Activated CD4-positive, alpha-beta T cell treated with anti-CD3 and anti-CD28 coated beads, Interleukin-2, amount 10 ng/mL, durations not matched to agents 7 days and 5 days (primary cell): ENCODE measurements at places on chromosomes 4 and X. TPM values are rescaled to one million over a fixed set of nuclear protein-coding genes. Genes with fewer than 3 reads are reported as not detected.
A peak's percentile ranks its signal among the peaks of the same experiment; 100 is the strongest.

Gene PPP1R2C
- not detected for total RNA-seq

Gene GYG2
- total RNA-seq: not detected

Gene FGF13
- total RNA-seq: not detected

Gene HS6ST2
- not detected for total RNA-seq

Gene SLC7A11
- 1.1 TPM for total RNA-seq

Gene MAP9
- total RNA-seq: 4.2 TPM

Gene TMPRSS11B
- total RNA-seq: not detected

Gene NELFA
- total RNA-seq: 34.7 TPM

Gene NSUN7
- not detected for total RNA-seq

- H3K4me1 ChIP-seq: no peaks in the 10 kb centered on the region
- H3K4me3 ChIP-seq: no peak overlapping the region
- H3K36me3 ChIP-seq: no peaks in the 10 kb centered on the region
- no peak overlapping the region for H3K27ac ChIP-seq
- no peaks in the 10 kb centered on the region for H3K27me3 ChIP-seq
These were observed 34.5 kb downstream of the IQCM start for GRCh38 chr4:149781150-149781549.

DNA sequence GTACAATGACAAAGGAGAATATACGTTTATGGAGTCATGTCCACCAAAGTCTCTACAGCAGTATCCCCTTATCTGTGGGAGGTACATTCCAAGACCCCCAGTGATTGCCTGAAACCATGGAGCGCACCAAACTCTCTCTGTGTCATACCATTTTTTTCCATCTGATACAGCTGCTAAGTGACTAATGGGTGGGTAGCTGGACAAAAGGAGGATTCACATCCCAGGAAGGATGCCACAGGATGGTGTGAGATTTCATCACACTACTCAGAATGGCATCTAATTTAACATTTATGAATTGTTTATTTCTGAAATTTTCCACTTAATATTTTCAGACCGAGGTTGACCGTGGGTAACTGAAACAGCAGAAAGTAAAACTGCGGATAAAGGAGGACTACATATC lies 49.8 kb upstream of the AGA start:
- H3K4me1 ChIP-seq: peaks cover 5% of the 10 kb centered on the region
- DNase-seq: no peak
- H3K27me3 ChIP-seq: no peaks in the 10 kb centered on the region
- no peak overlapping the region for H3K27ac ChIP-seq
- H3K36me3 ChIP-seq: no peaks in the 10 kb centered on the region

DNA sequence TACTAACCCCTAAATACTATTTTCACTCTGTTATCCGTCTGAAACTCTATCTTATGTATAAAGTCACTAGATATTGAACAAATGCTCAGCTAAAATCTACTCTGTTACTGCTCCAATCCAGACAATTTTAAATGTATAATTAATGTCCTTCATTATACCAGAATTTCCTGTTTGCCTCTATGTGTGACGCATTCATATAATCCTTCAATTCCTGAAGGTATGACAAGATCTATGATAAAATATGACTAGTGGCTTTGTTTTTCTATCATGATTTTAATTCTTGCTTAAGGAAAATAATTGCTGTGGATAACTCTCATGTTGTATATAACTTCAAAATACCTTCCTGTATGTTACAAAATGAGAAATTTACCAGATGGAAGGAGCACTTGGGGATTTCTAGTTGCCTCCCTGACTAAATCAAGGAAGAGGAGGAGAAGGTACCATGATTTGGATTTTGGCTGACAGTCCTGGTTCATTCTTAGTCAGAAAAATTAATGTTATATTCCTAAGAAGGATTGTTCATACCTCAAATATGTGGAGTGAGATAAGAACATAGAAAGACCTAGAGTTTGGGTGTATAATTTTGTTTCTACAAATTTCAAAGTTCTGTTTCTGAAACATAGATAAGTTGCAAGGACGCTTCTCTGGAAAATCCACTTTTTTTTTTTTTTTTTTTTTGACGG lies 4.9 kb downstream of the CXCL6 start:
- H3K27me3 ChIP-seq: peaks cover 22% of the 10 kb centered on the region
- H3K27ac ChIP-seq: no peak overlapping the region
- no peaks in the 10 kb centered on the region for H3K4me1 ChIP-seq
- no peaks in the 10 kb centered on the region for H3K36me3 ChIP-seq
- H3K4me3 ChIP-seq: no peak overlapping the region

- DNase-seq: no peak
- H3K4me1 ChIP-seq: no peaks in the 10 kb centered on the region
- no peaks in the 10 kb centered on the region for H3K36me3 ChIP-seq
- H3K27ac ChIP-seq: no peak overlapping the region
- no peak overlapping the region for H3K4me3 ChIP-seq
These were observed 33.0 kb downstream of the NLRP2B start for GRCh38 chrX:57647020-57647419.

GRCh38 chrX:71604796-71605568 lies 13.3 kb downstream of the CXCR3 start:
- no peak for DNase-seq
- H3K4me3 ChIP-seq: no peak overlapping the region
- peaks cover 60% of the 10 kb centered on the region for H3K4me1 ChIP-seq
- H3K36me3 ChIP-seq: peaks cover 79% of the 10 kb centered on the region
- H3K27me3 ChIP-seq: no peaks in the 10 kb centered on the region
- peak overlapping the region; percentile 79 for H3K27ac ChIP-seq

DNA sequence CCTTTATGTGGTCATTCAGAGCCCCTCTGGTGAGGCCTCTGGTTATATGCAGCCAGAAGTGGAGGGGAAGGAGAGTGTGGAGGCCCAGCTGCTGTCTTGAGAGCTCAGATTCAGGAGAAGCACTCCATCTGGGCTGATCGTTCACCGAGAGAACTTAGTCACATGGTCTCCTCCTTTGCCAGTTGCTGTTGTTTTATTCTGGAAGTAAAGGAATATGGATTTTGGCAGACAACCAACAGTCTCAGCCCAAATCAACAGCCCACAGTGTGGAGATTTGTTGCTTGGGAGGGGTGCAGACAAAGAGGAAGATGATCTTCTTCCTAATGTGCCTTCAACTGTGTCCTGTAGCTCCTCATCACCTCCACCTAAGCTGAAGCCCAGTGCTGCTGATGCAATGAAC lies 355.4 kb downstream of the ANK2 start:
- H3K4me1 ChIP-seq: no peaks in the 10 kb centered on the region
- no peak overlapping the region for H3K27ac ChIP-seq
- DNase-seq: no peak
- H3K4me3 ChIP-seq: no peak overlapping the region

- no peaks in the 10 kb centered on the region for H3K36me3 ChIP-seq
- H3K4me3 ChIP-seq: no peak overlapping the region
- DNase-seq: no peak
- H3K27ac ChIP-seq: no peak overlapping the region
- no peaks in the 10 kb centered on the region for H3K27me3 ChIP-seq
- H3K4me1 ChIP-seq: no peaks in the 10 kb centered on the region
These were observed 763.4 kb downstream of the PCDH18 start for GRCh38 chr4:136768925-136769275.

DNA sequence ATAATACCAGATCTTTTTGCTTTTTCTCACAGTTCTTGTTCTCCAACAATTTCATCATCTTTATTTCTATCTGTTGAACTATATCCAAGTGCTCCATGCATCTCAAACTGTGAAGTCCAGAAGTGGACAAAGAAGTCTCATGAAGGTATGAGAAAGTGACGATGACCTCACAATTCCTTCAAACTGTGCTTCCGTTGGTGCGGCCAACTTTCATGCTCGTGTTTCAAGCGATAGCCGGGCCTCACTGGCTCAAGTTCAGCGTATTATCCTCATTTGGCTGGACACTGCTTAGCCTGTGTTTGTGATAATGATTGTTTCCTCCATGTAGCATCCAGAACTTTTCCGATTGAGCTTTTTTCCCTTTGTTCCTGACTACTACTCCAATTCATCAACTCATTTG lies 143.1 kb downstream of the PALLD start:
- no peak for DNase-seq
- H3K4me3 ChIP-seq: no peak overlapping the region
- no peaks in the 10 kb centered on the region for H3K4me1 ChIP-seq
- H3K27ac ChIP-seq: no peak overlapping the region

- no peak overlapping the region for H3K4me3 ChIP-seq
- no peaks in the 10 kb centered on the region for H3K36me3 ChIP-seq
- peaks cover 20% of the 10 kb centered on the region for H3K4me1 ChIP-seq
- no peaks in the 10 kb centered on the region for H3K27me3 ChIP-seq
These were observed 45.9 kb upstream of the WDR1 start for GRCh38 chr4:10162341-10163000.

DNA sequence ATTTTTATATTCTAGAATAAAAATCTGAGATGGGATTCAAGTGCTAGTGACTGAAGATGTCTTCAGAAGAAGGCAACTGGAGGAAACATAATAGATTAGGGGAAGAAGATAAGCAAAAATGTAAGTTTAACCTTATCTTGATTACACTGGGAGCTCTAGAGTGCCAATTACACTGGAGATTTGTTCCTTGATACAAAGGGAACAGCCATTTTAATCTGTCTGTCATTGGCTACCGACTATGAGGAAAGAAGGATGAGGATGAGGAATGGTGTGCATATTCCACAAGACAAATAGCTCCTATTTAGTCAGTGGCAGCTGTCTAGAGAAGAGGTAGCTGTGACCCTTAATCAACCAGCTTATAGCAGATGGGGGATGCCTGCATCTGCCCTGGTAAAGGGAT lies 1034.5 kb upstream of the IGFBP7 start:
- no peaks in the 10 kb centered on the region for H3K4me1 ChIP-seq
- H3K27me3 ChIP-seq: no peaks in the 10 kb centered on the region
- H3K27ac ChIP-seq: no peak overlapping the region
- no peak for DNase-seq
- H3K4me3 ChIP-seq: no peak overlapping the region
